ENCODE measurements at places on chromosomes 1 and 21. TPM values are rescaled to one million over a fixed set of nuclear protein-coding genes. Genes with fewer than 3 reads are reported as not detected.

PRR9 gene
- 1.2 TPM for total RNA-seq

OR2W3 gene
- total RNA-seq, result not detected

ANKRD65 gene
- 0.87 TPM for total RNA-seq

G0S2 gene
- 6.6 TPM for total RNA-seq

RFX5 gene
- total RNA-seq, result 29.6 TPM

SLC25A34 gene
- total RNA-seq, result 0.62 TPM

CYP4A22 gene
- not detected for total RNA-seq

KLHDC8A gene
- not detected for total RNA-seq

MIXL1 gene
- 0.12 TPM for total RNA-seq

RSPH1 gene
- total RNA-seq, result not detected

ASPM gene
- total RNA-seq, result 108 TPM

GJA9 gene
- 0.12 TPM for total RNA-seq

Measured in uterine smooth muscle cell (primary cell).